Activated CD4-positive, alpha-beta T cell treated with anti-CD3 and anti-CD28 coated beads, Interleukin-2, amount 50 U/mL, for 24 hours (primary cell): ENCODE measurements at places on chromosomes 12 and 14.

GRCh38 chr12:3152011-3152511 is 74.9 kb downstream of the TSPAN9 start:
- DNase-seq: no peak

DNA sequence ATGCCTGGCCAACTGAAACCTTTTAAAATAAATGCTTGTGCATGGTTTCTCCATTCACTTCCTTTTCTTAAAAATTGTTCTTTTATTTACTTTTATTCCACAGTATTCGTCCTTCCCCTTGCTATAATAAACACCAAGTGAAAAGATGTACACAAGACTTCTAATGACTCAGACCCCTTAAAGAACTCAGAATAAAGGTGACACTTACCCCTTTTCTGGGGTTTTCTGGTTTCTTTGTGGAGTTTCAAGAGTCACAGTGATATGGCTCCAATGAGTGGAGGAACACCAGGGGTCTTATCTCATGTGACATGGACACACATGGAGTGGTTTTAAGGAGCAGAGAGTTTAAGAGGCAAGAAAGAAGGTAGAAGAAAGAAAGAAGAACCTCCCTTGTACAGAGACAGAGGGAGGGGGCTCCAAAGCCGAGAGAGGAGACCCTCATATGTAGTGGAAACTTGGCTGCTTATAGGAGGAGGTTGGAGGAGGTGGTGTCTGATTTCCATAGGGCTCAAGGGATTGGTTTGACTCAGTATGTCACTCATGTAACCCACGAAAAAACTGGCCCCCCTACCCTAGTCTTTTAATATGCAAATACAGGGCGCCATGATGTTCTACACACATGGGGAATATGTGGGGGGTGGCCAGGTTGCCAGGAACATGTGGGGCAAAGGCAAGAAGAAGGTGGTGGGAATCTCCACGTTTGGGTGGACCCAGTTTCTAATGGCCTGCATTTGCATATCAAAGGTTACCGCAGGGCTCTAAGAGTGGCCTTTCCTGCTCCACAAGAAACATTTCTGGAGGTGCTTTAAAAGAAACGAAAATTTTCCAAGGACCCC is 22.1 kb upstream of the CD69 start:
- DNase-seq: no peak

DNA sequence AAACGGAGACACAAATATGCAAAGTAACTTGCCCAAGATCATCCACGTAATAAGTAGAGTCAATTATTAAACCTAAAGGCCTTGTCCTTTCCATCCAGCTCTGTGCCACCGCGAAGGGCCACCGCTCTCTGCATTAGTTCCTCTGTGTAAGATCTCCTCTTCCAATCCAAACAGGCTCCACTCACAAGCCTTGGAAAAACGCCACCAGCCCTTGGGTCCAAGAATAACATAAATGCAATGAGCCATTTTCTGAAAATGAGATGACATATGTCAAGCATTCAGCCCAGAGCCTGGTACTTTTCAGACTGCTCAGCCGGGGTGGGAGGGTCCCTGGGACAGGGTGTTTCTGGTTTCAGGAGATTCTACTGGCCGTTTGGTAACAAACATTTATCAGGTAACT is 30.0 kb downstream of the DGLUCY start:
- DNase-seq: no peak

GRCh38 chr12:128729628-128730121 is 94.1 kb downstream of the SLC15A4 start:
- no peak for DNase-seq

- DNase-seq: no peak
Observed at GRCh38 chr14:33206981-33207380, 268.3 kb downstream of the NPAS3 start.

- peak; percentile 63 for DNase-seq
Observed at GRCh38 chr14:89430391-89431236, 13.6 kb upstream of the FOXN3 start.

DNA sequence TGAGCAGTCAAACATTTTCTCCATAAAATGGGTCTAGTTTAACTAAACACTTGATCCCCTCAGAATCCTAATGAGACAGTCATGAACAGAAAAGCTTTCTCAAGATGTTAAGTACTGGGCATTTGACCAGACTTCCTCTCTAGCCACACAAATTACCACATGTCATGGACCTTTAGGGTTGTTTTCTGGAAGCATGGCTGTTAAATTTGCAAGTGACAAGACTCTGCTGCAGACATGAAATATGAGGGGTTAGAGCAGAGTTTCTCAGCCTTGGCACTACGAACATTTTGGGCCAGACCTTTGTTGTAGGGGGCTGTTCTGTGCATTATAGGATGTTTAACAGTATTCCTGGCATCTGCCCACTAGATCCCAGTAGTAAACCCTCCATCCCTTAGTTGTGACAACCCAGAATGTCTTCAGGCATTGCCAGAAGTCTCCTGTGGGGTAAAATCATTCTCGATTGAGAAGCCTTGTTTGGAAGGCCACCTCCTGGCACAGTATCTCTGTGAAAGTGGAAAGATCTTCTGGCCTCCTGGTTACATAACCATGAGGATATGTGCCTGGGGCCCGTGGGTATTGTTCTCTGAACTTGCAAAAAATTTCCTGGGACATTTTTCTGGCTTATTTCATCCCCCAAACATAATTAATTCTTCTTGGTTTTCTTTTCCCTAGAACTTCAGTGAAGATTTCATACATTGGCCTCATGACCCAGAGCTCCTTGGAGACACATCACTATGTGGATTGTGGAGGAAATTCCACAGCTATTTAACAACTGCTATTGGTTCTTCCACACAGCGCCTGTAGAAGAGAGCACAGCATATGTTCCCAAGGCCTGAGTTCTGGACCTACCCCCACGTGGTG is 4.3 kb downstream of the TMEM106C start:
- no peak for DNase-seq

DNA sequence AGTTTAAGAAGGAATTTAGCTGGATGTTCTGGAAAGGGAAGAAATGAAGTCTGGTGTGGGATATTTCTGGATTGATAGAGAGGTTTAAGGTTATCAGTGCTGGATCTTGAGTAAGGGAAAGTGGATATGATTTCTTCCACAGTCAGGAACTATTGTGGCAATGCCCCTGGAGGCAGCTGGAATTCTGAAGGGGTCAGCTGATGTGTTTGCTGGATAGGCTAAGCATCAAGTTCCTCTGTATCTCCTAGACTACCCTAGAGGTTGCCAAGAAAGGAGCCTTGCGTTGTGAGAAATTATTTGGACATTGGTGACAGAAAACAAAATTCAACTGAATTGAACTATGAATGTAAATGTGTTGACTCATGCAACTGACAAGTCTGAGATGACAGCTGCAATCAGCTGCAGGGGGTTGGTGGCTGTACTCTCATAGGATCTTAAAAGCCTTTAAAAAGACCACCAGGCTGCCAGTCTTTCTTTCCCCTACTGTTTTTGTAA is 244.4 kb downstream of the ATXN7L3B start:
- no peak for DNase-seq

- DNase-seq: no peak
Observed at GRCh38 chr12:44510510-44510909, 365.6 kb downstream of the NELL2 start.

- DNase-seq: no peak
Observed at GRCh38 chr14:63964113-63964512, 111.3 kb downstream of the SYNE2 start.

DNA sequence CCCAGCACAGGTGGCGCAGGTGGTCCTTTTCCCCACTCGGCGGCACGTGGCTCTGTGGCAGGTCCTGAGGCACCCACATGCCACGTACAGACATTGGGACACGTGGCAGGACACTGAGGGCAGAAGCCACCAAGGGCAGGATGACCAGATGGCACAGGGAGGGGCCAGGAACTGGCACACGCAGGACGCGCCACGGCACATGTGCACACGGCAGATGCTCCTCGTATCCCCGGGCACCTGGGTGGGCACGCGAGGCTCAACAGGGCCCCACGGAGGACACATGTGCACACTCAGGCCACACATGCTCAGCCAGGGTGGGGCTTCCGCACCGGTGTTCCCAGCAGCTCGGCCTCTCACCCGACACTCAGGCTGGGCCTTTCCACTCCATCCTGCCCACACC is 52.0 kb downstream of the FBRSL1 start:
- DNase-seq: no peak

- DNase-seq: no peak
Observed at GRCh38 chr14:50222055-50222613, 9.2 kb downstream of the SOS2 start.

GRCh38 chr12:75792687-75793086 is 238.9 kb downstream of the PHLDA1 start:
- no peak for DNase-seq

DNA sequence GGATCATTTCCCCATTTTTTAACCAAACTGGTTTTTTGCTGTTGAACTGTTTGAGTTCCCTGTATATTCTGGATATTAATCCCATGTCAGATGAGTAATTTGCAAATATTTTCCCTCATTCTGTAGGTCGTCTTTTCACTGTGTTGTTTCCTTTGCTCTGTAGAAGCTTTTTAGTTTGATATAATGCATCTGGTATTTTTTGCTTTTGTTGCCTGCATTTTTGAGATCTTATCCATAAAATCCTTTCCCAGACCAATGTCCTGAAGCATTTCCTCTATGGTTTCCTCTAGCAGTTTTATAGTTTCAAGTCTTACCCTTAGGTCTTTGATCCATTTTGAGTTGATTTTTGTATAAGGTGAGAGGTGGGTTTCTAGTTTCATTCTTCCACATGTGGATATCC is 71.3 kb downstream of the LRP6 start:
- no peak for DNase-seq

GRCh38 chr14:22096514-22096895 is 422.9 kb upstream of the OR4E1 start:
- DNase-seq: no peak

GRCh38 chr12:30021051-30021833 is 237.5 kb upstream of the TMTC1 start:
- no peak for DNase-seq

DNA sequence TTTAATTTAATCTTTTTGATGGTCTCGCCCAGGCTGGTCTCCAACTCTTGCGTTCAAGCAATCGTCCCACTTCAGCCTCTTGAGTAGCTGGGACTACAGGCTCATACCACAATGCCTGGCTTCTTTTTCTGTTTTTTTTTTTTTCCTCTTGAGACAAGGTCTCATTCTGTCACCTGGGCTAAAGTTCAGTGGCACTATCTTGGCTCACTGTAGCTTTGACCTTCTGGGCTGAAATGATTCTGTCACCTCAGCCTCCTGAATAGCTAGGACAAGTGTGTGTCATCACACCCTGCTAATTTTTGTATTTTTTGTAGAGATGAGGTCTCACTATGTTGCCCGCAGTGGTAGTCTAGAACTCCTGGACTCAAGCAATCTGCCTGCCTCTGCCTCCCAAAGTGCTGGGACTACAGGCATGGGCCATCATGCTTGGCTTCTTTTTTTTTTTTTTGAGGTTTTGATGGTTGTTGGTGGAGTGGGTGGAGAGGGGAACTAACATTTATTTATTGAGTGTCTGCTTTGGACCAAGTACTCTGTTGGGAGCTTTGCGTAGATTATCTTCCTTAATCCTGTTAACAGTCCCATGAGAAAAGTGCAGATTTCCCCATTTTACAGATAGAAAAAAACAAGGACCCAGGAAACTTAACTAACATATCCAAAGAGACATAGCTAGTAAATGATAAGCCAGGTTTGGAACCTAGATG is 102.0 kb downstream of the DIP2B start:
- no peak for DNase-seq

GRCh38 chr12:120703311-120703942 is 6.8 kb upstream of the UNC119B start:
- DNase-seq: no peak

DNA sequence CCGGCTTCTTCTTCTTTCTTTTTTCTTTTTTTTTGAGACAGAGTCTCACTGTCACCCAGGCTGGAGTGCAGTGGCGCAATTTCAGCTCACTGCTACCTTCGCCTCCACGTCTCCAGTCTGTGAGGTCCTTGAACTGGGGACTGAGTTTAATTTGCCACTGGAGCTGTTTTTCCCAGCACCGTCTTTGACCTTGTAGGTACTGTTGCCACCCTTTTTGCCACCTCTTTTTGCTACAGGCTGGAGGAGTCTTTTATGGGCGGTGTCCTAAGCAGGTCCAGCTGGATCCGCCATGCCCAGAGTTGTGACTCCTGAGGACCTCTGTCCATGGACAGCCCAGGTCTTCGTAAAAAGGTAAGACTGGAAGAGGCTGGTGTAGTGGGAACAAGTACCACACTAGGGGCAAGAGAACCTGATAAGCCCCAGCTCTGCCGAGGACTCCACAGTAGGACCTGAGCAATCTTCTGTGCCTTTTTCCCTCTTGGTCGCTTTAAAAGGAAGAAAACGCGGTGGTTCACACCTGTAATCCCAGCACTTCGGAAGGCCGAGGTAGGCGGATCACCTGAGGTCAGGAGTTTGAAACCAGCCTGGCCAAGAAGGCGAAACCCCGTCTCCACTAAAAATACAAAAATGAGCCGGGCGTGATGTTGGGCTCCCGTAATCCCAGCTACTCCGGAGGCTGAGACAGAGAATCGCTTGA is 946 bp downstream of the RNU4-2 start:
- peak; percentile 17 for DNase-seq

- DNase-seq: no peak
Observed at GRCh38 chr14:55071870-55072640, 20.6 kb downstream of the MAPK1IP1L start.

DNA sequence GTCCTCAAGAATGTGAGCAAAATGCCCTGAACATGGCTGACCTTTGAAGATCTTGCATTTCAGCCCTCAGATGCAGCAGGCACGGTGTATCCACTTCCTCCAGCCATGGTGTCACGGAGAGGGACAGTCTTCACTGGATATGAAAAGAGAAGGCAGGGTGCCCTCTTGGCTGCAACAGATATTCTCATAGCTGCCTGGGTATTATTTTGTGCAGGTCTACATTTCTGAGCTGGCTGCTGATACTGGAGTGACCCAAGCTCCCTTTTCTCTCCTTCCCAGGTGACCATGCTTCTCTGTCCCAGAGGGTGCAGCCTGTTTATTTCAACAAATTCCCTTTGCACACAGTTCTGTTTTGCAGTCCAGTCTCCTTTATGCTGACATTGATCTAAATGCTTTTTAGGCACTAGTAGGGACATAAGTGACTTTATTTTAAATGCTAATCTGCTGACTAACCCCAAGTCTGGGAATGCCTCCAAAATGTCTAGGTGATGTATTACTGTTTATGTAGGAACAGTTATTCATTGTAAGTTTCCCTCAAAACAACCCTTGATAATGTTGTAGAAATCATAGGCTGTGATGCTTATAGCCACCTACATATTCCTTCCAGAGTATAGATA is 17.4 kb upstream of the PYGL start:
- DNase-seq: no peak

DNA sequence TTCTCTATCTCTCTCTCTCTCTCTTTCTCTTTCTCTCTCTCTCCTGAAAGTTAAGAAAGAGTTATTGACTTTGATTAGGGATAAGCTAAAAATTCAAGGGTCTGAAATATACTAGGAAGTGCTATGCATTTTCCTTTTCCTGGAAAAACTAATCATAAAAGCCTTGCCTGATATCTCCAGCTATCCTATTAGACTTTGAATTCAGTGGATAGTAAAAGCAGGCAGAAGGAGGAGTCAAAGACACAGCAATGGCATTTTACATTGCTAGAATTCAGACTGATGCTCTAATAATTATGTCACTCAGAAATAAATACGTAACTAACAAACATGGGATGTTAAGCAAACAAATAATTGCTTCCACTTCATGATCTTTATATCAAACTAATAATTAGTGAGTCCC is 272.0 kb downstream of the SSPN start:
- DNase-seq: no peak
